ENCODE measurements at places on chromosomes 16 and 17. TPM values are rescaled to one million over a fixed set of nuclear protein-coding genes. Genes with fewer than 3 reads are reported as not detected.

GRCh38 chr17:41008811-41009210, at the start of gene KRTAP3-1:
Gene KRTAP3-1 (minus strand): TSS chr17:41009128. CDS start chr17:41009074, 54 bp downstream.
- no peaks in the 10 kb centered on the region for H3K4me1 ChIP-seq
- no peaks in the 10 kb centered on the region for H3K27me3 ChIP-seq
- no peaks in the 10 kb centered on the region for H3K36me3 ChIP-seq
- no peak within 1 kb of the TSS for H3K27ac ChIP-seq
- no peak within 1 kb of the TSS for H3K4me3 ChIP-seq
- no peak for DNase-seq

DNA sequence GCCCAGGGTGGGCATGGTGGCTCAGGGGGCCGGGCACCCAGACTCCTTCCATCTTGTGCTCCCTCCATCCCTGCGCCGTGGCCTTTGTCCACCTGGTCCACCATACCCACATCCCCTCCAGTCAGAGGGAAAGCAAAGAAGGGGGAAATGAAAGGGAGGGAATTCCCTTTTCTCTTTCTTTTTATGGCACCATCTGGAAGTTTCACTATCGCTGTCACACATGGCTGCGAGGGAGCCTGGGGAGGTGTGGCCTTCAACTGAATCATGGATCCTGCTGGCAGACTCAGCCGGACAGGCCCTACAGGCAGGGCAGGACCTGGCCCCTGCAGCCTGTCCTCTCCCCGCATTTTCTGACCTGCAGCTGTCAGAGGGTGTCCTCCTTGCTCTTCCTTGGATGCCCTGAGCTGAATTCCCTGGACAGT, 6.2 kb downstream of the SLC12A3 start:
- H3K27me3 ChIP-seq, result no peaks in the 10 kb centered on the region
- H3K4me1 ChIP-seq, result peaks cover 7% of the 10 kb centered on the region
- no peaks in the 10 kb centered on the region for H3K36me3 ChIP-seq
- H3K27ac ChIP-seq, result no peak overlapping the region
- no peak for DNase-seq

- H3K27ac ChIP-seq, result no peak overlapping the region
- no peak overlapping the region for H3K4me3 ChIP-seq
- H3K4me1 ChIP-seq, result peaks cover 27% of the 10 kb centered on the region
- DNase-seq, result no peak
Measured at GRCh38 chr16:1347286-1347855, 4.3 kb downstream of the TSR3 start.

GRCh38 chr16:53891409-53892139, 187.6 kb downstream of the FTO start:
- H3K27ac ChIP-seq, result no peak overlapping the region
- no peak overlapping the region for H3K4me3 ChIP-seq
- peaks cover 18% of the 10 kb centered on the region for H3K36me3 ChIP-seq
- peaks cover 12% of the 10 kb centered on the region for H3K4me1 ChIP-seq
- H3K27me3 ChIP-seq, result no peaks in the 10 kb centered on the region
- DNase-seq, result no peak

Gene HOXB9
- total RNA-seq, result not detected

Gene TMEM98
- 47.9 TPM for total RNA-seq

- no peaks in the 10 kb centered on the region for H3K27me3 ChIP-seq
- H3K27ac ChIP-seq, result no peak overlapping the region
- H3K4me3 ChIP-seq, result no peak overlapping the region
- peaks cover 6% of the 10 kb centered on the region for H3K36me3 ChIP-seq
- peaks cover 94% of the 10 kb centered on the region for H3K4me1 ChIP-seq
Measured at GRCh38 chr17:77422748-77423113, 282.0 kb downstream of the SEC14L1 start.

DNA sequence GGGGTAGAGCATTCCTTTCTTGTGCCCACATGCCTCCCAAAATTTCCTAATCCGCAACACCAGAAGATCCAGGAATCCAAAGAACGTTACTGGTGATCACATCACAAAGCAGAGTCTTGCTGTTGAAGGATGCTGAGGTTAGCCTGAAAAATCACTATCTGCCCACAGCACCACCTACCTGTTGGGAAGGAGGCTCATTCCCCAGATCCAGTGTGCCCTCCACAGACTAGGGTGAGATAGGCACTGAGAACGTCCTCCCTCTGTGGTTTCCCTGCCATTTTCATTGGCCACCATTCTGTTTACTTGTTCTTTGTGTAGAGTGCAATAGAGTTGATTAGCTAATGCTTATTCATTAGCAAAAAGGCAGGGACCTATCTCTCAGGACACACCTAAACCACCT, 30.3 kb downstream of the RCVRN start:
- no peak for DNase-seq
- no peaks in the 10 kb centered on the region for H3K36me3 ChIP-seq
- H3K27ac ChIP-seq, result no peak overlapping the region
- no peaks in the 10 kb centered on the region for H3K4me1 ChIP-seq

GRCh38 chr17:9937241-9937761, 32.2 kb upstream of the RCVRN start:
- peaks cover 4% of the 10 kb centered on the region for H3K27me3 ChIP-seq
- peak; percentile 16 for DNase-seq
- H3K36me3 ChIP-seq, result peaks cover 40% of the 10 kb centered on the region

Gene CCL18
- total RNA-seq, result 146 TPM

Gene LLGL2
- total RNA-seq, result 111 TPM

DNA sequence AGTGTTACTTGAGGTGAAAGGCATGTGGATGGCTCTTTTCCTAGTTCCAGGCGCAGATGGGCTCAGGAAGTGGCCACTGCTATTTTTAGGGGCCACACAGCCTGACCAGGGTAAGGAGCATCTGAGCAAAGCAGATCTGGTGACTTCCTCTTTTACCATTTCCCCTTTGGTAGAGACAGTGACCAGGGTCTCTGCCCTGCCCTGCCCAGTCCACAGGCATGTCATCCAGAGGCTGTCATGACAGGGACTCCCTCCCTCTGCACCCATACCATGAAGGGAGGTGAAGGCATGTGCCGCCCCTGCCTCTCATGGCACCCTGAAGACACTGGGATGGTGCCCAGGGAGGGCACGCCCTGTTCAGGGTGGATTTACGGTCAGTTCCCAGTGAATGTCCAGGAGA, 2.2 kb downstream of the PLA2G15 start:
- no peaks in the 10 kb centered on the region for H3K27me3 ChIP-seq
- peak overlapping the region; percentile 66 for H3K27ac ChIP-seq
- H3K4me3 ChIP-seq, result peak overlapping the region; percentile 25
- peak; percentile 64 for DNase-seq
- H3K4me1 ChIP-seq, result peaks cover 35% of the 10 kb centered on the region

DNA sequence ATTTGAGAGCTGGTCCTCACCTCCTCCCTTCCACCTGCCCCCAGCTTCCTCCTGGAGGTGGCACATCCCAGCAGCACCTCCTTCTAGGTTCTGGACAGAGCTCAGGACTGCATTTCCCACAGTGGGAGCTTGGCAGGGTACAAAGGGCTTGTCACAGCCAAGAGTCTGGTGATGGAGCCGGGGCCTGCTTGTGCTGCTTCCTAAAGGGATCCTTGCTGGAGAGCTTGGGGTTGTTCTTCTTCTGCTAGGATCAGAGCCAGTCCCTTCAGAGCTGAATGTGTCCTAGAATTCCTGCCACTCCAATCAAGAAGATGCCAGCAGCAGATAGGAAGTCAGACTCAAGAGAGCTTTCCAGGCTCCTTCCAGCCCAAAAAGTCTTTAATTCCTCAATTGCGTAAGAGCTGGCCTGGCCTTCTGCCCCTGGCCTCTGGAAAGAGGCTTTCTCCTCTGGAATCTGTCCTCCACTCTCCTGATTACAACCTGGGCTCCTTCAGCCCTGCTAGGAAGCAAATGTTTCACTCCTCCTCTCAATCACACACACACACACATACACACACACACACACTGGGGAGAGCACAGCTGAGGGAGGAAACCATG, 4.4 kb downstream of the CD300E start:
- H3K27ac ChIP-seq, result no peak overlapping the region
- no peak for DNase-seq
- no peak overlapping the region for H3K4me3 ChIP-seq
- no peaks in the 10 kb centered on the region for H3K4me1 ChIP-seq
- H3K27me3 ChIP-seq, result peaks cover under 1% of the 10 kb centered on the region

DNA sequence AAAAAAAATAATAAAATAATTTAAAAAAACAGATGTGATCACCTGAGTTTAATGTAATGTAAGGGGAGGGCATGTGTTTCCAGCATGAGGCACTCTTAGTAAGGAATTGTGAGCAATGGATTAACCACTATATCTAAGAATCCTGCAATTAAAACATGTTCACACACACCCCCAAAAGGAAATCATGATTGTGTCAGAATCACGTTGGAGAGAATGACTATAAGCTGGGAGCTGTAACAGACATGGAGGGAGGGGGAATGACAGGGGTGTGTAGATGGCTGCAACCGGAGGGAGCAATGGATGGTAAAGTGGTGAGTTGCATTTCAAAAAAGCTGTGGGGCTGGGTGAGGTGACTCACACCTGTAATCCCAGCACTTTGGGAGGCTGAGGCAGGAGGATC, 13.6 kb upstream of the CCL22 start:
- no peak overlapping the region for H3K27ac ChIP-seq
- no peak for DNase-seq
- H3K4me1 ChIP-seq, result peaks cover 21% of the 10 kb centered on the region

GRCh38 chr17:75113798-75114551, 4.2 kb downstream of the ARMC7 start:
- H3K4me3 ChIP-seq, result peak overlapping the region; percentile 71
- H3K36me3 ChIP-seq, result peaks cover 8% of the 10 kb centered on the region
- DNase-seq, result peak; percentile 87
- no peaks in the 10 kb centered on the region for H3K27me3 ChIP-seq

Measured in lower lobe of right lung (tissue), 2 donors.